ENCODE measurements at places on chromosomes 5 and 9. TPM values are rescaled to one million over a fixed set of nuclear protein-coding genes. Genes with fewer than 3 reads are reported as not detected.

DNA sequence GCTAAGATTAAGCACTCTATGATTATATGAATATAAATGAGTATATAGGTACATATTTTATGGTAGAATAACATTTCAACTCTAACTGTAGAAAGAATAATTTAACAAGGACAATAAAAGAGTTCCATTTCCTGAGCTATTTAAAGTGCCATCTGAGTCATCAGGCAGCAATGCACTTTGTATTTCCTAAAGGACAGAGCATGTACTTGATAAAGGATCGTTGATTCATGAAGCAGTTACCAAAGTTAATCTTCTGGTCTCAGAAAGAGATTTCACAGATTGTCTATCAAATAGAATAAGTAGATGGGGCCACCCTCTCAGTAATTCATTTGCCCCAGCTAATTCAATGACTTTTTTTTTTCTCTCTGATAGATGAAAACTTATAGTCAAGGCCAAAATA, 747.8 kb downstream of the CDH18 start:
- H3K4me1 ChIP-seq: no peaks in the 10 kb centered on the region
- no peak overlapping the region for H3K4me3 ChIP-seq
- no peak for DNase-seq
- no peak overlapping the region for H3K27ac ChIP-seq
- no peaks in the 10 kb centered on the region for H3K36me3 ChIP-seq

DNA sequence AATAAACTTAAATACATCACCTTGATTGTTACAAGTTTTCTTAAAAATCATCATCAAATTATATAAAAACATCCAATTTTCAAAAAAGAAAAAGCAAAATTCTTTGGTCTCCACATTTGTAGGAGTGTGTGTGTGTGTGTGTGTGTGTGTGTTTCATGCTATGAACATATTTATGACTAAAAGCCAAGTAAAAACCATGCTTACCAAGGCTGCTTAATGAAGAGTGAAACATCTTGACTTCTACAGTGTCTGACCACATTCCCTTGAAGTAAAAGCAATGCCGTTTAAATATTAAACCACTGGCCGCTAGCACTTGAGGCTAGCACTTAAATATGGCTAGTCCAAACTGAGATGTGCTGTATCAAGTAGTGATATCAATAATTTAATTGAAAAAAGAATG, 549.1 kb upstream of the CCNG1 start:
- no peak overlapping the region for H3K4me3 ChIP-seq
- H3K27me3 ChIP-seq: no peaks in the 10 kb centered on the region
- no peak for DNase-seq
- no peaks in the 10 kb centered on the region for H3K36me3 ChIP-seq
- H3K27ac ChIP-seq: no peak overlapping the region
- no peaks in the 10 kb centered on the region for H3K4me1 ChIP-seq

- no peak for DNase-seq
- H3K4me3 ChIP-seq: no peak overlapping the region
- peaks cover 25% of the 10 kb centered on the region for H3K4me1 ChIP-seq
Measured at GRCh38 chr9:97387936-97388684, 23.8 kb upstream of the TDRD7 start.

GRCh38 chr9:135478829-135479468, 633 bp upstream of the PPP1R26 start:
- H3K4me1 ChIP-seq: peaks cover 11% of the 10 kb centered on the region
- peak overlapping the region; percentile 96 for H3K27ac ChIP-seq
- H3K27me3 ChIP-seq: no peaks in the 10 kb centered on the region
- peak; percentile 38 for DNase-seq

Gene SPINK6
- not detected for total RNA-seq
